ENCODE measurements at places on chromosomes 3 and 15.
A peak's percentile ranks its signal among the peaks of the same experiment; 100 is the strongest.

DNA sequence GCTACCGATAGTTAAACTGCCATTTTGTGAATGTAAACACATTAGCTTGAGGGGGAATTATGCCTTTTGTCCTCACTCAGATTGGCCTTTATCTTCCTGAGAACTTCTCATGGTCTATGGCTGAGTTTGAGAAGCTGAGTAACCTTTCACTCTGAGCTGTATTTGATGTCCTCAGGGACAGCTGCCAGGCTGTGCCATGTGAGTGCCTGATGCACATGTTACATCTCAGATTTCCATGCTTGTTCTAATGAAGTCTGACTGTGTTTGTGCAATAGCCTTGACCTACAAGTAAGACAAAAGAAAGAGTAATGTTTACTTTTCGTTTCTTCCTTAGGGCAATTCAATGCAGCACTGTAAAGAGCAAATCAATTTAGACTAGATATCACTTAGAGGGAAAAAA is 44.1 kb upstream of the ARL6 start:
- no peak for DNase-seq

GRCh38 chr3:182692021-182692420 is 101.3 kb upstream of the ATP11B start:
- no peak for DNase-seq

- DNase-seq = no peak
Observed at GRCh38 chr3:27758083-27758482, 36.0 kb upstream of the EOMES start.

DNA sequence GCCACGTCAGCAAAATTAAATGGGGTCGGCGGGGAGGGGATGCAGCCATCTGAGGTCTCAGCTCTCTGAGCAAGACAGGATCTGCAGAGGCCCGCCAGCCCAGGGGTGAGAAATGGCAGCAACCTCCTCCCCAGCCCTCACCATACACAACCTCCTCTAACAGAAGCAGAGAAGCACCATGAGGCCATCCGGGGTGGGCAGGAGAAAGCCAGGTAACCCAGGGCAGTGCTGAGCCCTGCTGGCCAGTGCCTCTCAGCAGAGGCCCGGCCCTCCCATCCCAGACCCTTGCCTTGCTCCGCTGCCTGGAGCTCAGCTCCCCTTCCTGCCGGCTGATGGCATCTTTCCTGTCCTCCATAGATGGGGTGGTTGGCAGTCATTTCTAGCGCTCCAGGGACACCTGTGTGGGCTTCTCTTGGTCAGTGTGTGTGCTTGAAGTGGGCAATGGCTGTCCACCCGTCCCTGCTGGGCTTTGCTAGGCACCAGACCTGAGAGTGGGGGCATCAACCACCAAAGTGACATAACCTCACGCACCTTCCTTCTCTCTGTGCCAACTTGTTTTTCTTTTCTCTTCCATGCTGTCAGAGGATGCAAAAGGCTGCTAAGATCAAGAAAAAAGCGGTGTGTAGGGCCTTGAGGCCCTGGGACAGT is 175.8 kb downstream of the NSMCE3 start:
- DNase-seq = no peak

DNA sequence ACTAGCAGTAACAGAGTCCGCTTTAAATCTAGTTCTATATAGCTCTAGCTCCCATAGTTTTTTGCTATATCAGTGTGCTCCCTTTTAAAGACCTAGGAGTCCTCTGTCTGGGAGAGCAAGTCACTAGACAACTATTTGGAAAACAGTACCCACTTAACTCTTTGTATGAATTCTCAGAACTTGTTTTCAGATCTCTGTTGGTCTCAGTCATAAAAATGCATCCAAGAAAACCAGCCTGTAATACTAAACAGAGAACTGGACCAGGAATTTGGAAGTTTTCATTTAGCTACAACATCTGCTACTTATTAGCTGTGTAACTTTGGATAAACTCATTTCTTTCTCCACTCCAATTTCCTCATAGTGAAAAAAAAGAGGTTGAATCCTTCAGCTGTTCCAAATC is 56.9 kb upstream of the C3orf49 start:
- no peak for DNase-seq

- DNase-seq = no peak
Observed at GRCh38 chr15:45588219-45588875, 1.2 kb downstream of the BLOC1S6 start.

GRCh38 chr15:77335298-77335697 is 84.6 kb downstream of the PEAK1 start:
- no peak for DNase-seq

DNA sequence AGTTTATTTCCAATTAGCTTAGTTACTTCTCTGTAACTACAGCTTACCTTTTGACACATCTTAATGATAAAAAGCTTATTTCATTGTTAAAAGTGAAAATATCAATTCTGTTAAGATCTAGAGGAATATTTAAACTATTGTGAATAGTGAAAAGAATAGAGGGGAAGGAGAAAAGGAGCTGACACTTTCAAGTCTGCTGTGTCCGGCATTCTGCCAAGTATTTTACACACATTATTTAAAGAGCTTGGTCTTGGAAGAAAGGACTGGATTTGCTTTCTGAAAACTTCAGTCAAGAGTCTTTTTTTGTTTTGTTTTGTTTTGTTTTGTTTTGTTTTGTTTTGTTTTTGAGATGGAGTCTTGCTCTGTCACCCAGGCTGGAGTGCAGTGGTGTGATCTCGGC is 34.8 kb downstream of the CCDC80 start:
- no peak for DNase-seq

DNA sequence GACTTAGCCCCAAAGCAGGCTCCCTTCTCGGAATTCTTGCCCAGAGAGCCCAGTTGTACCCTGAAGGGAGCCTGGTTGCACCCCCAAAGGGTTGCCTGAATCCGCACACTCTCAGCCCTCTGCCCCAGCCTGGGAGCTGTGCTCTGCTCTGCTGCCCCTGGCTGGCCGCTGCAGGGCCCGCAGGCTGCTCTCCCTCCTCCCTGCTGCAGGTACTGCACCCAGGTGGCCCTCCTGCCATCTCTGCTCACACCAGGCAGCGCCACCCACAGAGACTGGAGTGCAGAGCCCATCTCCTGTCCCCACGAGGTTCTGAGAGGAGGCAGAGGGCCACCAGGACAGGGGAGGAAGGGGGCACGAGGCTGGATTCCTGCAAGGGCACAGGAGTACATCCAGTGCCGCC is 134.2 kb upstream of the NSMCE3 start:
- DNase-seq = no peak

DNA sequence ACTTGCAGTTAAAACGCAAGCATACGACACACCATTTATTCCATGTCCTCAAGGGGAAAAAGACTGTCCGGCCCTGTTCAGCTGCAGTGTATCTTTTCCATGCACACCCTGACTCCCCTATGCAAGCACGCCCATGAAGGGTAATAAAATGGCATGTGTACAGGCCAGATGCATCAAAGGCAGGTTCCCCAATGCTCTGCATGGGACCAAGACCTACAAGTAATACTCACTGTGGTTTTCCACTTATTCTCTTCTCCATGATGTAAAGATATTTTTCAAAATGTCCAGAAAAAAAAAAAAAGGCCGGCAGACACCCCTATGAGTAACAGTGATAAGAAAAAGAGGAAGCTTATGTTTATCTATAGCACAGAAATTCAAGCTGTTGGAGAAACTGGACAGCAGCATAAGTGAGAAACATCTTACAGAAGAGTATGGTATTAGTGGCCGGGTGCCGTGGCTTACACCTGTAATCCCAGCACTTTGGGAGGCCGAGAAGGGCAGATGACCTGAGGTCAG is 70.8 kb downstream of the MCF2L2 start:
- DNase-seq = no peak

DNA sequence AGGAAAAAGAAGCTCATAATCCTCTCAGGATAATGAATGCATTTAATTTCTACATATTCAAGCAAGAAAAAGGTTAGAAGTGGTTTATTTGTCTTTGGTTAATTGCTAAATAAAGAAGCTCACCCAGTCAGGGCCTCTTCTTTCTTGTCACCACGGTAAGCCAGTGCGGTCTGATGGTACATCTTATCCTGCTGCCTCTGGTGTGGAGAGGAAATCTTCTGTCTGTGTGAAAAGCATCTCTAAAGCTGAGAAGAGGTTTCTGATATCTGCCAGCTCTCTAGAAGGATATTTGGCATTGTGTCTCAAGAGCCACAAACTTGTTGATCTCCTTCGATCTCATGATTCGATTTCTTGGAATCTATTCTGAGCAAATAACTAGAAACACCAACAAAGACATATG is 144.9 kb downstream of the SV2B start:
- DNase-seq = no peak

- DNase-seq = no peak
Observed at GRCh38 chr3:187019542-187020072, 89.3 kb downstream of the ST6GAL1 start.

GRCh38 chr3:35522450-35522849 is 116.9 kb upstream of the ARPP21 start:
- no peak for DNase-seq

DNA sequence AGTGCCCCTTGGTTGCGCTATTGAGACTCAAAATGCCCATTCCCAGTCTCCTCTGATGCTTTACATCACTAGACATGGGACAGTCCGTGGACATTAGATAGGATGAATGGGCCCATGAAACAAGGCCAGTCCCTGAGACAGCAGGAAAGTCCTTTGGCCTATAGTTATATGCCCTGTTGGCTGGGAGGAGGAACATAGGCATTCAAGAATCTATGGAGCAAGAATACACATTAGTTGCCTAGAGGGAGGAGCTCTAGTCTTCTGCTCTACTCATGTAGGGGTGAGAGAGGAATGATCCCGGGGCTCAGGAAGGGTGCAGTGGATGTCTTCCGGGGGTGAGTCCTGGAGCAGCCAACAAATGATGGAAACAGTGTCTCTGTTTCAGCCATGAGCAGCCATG is 58.0 kb upstream of the LRTM1 start:
- DNase-seq = no peak

- DNase-seq = no peak
Observed at GRCh38 chr3:147397875-147398812, 8.2 kb downstream of the ZIC4 start.

DNA sequence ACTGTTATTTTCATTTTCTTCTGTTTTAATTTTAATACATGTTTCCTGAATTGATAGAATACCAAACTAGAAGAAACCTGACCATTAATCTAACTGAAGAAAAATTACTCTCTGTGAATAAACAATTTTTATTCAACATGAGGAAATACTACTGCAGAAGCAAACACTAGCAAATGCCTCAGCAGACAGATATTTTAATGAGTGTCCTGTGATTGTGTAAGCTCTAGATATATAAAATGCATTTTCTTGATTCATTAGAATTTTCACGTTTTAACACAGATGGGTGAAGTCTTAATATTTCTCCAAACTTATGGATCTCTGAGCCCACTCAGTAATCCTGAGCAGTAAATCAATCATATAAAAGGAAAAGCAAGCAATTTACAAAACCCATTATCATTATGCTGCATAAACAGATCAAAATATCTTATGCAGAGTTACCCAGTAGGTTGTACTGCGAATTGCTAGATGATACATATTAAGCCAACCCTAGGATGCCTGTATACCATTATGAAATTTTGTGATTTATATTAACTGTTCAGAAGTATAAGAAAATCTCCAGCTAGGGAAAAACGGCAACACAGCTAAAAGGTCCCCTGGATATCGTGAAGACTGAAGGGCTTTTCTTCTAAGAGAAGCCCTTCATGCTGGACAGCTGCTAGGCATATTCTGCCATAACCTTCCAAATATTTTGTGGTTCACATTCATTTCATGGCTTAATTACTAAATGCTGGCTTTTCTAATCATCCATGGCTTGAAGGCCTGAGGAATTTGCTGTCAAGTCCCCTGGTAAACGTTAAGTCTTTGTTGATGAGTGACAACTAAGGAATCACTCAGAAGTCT is 157.7 kb upstream of the TGFBR2 start:
- DNase-seq = no peak

DNA sequence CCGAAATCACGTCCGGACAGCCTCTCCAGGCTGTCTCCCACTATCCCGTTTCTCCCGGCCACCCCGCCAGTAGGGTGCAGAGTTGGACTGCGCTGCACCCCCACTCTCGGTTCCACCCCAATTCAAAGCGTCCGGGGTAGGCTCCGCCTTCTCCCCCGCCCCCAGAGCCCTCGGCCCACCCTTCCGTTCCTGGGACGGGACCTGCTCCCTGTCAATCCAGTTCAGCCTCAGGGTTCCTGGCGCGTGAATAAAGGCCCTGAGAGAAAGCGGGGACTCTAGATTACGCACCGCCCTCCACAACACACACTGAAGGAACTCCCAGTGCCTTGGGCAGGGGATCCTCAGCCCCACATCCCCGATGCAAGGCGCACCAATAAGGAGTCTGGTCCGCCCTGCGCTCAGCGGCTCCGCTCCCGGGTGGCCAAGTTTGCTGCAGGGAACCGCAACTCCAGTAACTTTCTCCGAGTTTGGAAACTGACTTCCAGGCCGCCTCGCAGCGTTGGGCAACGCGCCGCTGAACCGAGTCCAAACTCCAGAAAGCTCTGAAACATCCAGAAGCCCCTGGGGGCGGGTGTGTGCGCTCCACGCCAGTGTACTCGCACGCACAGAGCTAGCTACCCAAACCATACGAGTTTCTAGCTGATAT is 1.9 kb downstream of the ADAMTS9 start:
- peak; percentile 47 for DNase-seq
